Sigmoid colon (tissue), 7 donors: ENCODE measurements at places on chromosomes 1 and 21. TPM values are rescaled to one million over a fixed set of nuclear protein-coding genes. Genes with fewer than 3 reads are reported as not detected.

DNA sequence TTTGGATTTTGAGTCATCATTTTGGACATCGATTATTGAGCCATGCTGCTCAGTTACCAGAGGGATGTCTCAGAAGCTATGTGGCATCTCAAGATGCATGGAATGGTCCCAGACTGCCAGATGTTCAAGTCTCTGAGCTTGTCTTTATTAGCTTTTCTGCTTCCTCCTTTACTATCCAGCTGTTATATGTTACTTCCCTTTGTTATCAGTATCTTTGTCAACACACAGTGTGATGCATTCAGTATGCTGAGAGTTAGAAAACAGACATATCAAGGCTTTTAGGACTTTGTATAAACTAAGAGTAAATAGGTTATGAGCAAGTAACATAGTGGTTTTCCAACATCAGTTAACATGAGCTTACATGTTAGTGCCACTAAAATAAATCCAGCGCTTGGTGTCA is 474.5 kb downstream of the DSCAM start:
- no peaks in the 10 kb centered on the region for H3K4me1 ChIP-seq
- no peaks in the 10 kb centered on the region for H3K27me3 ChIP-seq
- no peak for DNase-seq
- no peak overlapping the region for H3K4me3 ChIP-seq
- H3K36me3 ChIP-seq = no peaks in the 10 kb centered on the region

The ZMYM1 gene
- 29.6 TPM for total RNA-seq

GRCh38 chr1:214018386-214019268 is 30.9 kb downstream of the PROX1 start:
- H3K4me3 ChIP-seq = no peak overlapping the region
- DNase-seq = no peak
- H3K27ac ChIP-seq = no peak overlapping the region

DNA sequence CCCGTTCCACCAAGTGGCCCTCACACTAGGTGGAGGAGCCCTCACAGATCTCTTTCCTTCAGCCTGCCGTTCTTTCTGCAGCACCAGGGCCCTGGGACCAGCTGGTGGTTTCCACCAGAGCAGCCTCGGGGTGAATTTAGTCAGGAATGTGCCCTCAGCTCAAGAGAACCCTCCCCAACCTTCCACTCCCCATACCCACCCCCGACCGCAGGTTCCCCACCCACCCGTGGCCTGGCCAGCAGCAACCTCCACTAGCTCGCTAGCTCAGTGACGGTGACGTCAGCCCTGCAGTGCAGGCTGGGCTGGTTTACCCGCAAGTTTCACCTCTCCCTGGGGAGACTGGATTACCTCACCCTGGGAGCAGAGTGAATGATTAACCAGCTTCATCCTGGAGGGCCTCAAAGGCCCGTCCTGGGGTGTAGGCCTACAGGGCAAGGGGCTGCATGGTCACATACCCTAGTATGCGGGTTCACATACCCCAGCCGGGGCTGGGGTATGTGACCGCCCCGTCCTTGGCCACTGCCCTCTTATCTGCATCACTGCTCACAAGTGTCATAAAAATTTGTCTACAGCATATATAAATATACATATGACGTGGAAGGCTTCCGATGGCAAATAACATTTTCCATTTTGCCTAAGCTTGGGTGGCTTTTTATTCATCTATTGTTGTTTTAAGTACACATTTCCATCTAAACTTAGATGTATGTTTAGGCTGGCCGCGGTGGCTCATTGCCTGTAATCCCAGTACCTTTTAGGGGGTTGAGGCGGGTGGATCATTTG is 24.5 kb downstream of the ELF3 start:
- no peak overlapping the region for H3K4me3 ChIP-seq
- no peaks in the 10 kb centered on the region for H3K4me1 ChIP-seq
- H3K27me3 ChIP-seq = no peaks in the 10 kb centered on the region
- H3K27ac ChIP-seq = peak overlapping the region; percentile 38
- DNase-seq = peak; percentile 80

GRCh38 chr1:152018537-152018936 is 18.3 kb downstream of the S100A11 start:
- H3K27ac ChIP-seq = no peak overlapping the region
- H3K36me3 ChIP-seq = no peaks in the 10 kb centered on the region
- H3K4me3 ChIP-seq = no peak overlapping the region
- H3K4me1 ChIP-seq = no peaks in the 10 kb centered on the region

The ADAM30 gene
- not detected for total RNA-seq

The CYP4Z1 gene
- total RNA-seq = 0.27 TPM

The RPS6KC1 gene
- total RNA-seq = 37.4 TPM

The CRYAA gene
- total RNA-seq = not detected

DNA sequence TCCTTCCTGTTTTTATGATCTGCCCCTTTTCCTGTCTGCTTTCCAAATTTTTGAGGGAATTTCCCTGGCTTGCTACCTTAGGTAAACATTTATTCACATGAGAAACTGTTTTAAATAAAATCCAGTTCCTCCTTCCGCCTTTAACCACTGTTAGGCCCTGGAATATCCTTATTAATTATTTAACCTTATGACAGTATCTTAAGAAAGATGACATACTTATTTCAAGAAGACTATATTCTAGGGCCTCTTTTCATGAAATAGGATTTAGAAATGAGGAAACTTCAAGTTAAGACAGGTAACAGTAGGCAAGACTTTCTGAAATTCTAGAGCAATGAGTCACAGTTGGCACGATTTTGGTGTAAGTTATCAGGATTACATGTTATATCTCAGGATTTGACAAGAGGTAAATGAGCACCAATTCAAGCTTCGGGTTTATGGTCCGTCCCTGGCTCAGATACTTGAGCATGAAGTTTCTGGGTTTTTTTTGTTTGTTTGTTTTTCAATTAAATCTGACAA is 2.0 kb upstream of the TNFSF18 start:
- no peaks in the 10 kb centered on the region for H3K27me3 ChIP-seq
- H3K36me3 ChIP-seq = no peaks in the 10 kb centered on the region
- no peak overlapping the region for H3K4me3 ChIP-seq
- no peak for DNase-seq
- no peak overlapping the region for H3K27ac ChIP-seq
